ENCODE measurements at places on chromosomes 6 and 20. TPM values are rescaled to one million over a fixed set of nuclear protein-coding genes. Genes with fewer than 3 reads are reported as not detected.

ME1 gene
- 17.0 TPM for total RNA-seq

PFDN4 gene
- 1,207 TPM for total RNA-seq

RFX6 gene
- not detected for total RNA-seq

NEURL2 gene
- total RNA-seq: 6.8 TPM

DNMT3B gene
- total RNA-seq: 1.1 TPM

CST2 gene
- not detected for total RNA-seq

OR12D3 gene
- not detected for total RNA-seq

DNA sequence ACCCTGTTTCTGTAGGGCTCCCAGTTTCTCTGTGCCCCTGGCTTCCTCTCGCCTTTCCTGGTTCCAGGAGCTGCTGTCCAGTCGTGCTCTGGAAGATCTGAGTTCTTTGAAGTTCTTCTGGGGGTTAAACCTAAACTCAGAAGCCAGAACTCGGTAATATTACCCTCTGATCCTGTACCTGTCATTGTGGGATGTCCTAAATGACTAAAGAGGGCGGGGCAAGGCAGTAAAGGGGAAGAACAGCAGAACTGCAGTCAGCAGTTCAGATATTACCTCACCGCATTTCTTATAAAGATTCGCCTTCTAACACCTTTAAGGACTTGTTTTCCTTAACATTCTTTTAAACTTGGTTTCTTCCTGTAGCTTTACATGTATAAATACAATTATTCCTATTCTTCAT lies 63.9 kb downstream of the FAM120B start:
- no peak for DNase-seq

DNA sequence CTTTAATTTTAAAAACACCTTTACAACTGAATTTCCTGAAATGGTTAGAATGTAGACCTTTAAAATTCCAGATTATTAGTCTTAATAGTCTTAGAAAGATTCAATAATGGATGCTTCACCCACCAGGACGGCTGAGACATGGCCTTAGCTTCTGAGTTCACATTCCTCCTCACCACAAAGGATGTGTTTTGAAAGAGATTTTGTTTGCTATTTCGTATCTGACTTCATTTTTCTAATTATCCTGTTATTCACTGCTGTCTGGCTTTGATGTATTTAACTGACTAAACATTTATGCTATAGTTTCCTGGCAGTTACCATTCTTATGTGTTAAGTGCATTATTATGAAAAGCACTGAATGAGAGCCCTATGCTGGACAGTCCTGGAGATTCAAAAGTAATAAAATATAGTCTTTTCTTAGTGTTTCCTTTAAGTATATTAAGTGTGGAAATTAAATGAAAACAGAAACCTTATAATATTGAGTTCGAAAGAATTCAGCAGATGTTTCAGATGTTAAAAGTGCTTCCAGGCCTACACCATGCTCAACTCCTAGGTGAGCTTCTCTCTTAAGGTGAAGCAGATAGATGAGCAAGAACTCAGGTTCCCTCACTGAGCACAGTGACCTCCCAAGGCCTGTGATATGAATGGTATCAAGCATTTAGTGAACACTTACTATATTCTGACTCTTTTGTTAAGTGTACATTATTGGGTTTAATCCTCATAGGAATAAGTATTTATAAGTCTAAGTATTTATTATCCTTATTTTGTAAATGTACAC lies 40.3 kb downstream of the MAP3K4 start:
- peak; percentile 51 for DNase-seq

DNA sequence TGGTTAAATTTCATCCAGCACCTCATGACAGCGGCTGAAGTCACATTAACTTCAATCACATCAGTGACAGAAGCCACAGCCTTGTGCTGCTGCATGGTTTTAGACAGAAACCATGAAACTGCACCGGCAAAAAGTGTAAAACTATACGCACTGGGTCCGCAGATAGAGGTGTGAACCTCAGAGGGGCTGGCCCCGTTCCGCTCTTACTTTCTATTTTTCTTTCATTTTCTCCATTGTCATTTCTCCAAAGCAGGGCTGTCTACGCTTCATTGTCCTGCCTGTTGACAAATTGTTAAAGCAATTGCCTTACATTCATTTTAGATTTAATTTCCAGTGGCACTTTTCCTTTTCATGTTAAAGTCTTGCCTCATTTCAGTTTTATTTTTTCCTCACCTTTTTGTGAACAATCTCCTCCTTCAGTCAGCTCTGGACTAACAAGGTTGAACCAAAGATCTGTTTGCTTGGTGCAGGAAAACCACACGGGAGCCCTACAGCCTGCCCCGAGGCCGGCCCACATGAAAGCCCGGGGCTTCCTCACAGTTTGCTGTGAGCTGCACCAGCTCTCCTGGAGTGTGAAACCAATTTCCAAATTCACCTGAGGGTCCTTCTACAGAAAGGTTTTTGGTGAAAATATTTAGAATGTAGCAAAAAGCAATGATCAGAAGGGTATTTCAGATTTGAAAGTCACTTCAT lies 63.7 kb downstream of the PRR18 start:
- no peak for DNase-seq

- no peak for DNase-seq
Observed at GRCh38 chr6:26019261-26019830, 56.7 kb downstream of the TRIM38 start.

GRCh38 chr6:130864344-130864743 lies 37.1 kb downstream of the SMLR1 start:
- DNase-seq: no peak

- peak; percentile 38 for DNase-seq
Observed at GRCh38 chr6:5552243-5552642, 290.9 kb downstream of the FARS2 start.

DNA sequence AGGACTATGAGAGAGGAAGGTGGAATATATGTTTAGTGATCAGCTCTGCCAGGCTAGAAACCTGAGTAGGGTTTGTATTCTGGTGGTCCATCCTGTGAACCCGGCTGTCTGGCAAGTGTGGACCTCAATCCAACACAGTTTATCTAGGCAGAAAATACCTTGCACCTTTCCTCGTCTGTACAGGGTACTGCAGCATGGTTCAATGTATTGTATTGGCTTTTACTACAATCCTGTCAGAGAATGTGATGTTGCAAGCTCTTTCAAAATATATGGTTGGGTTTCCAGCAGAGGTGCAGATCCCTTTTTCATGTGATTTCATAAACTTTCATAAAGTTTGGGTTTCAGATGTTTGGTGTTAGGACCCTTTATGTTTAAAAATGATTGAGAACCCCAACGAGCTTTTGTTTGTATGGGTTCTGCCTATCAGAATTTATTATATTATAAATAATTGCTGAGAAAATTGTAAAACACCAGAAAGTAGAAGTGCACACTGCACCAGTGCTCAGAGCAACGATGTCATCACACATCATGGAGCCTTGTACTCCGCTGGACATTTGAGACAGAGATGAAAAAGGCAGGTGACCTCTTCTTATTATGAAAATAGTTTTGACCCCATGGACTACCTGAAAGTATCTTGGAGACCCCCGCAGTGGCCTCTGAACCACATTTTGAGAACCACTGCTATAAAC lies 106.6 kb downstream of the RTN4IP1 start:
- no peak for DNase-seq

GRCh38 chr20:47305667-47306066 lies 50.8 kb downstream of the ZMYND8 start:
- no peak for DNase-seq

- DNase-seq: no peak
Observed at GRCh38 chr6:15356937-15357336, 111.1 kb downstream of the JARID2 start.

GRCh38 chr6:5497896-5498578 lies 236.7 kb downstream of the FARS2 start:
- peak; percentile 32 for DNase-seq

DNA sequence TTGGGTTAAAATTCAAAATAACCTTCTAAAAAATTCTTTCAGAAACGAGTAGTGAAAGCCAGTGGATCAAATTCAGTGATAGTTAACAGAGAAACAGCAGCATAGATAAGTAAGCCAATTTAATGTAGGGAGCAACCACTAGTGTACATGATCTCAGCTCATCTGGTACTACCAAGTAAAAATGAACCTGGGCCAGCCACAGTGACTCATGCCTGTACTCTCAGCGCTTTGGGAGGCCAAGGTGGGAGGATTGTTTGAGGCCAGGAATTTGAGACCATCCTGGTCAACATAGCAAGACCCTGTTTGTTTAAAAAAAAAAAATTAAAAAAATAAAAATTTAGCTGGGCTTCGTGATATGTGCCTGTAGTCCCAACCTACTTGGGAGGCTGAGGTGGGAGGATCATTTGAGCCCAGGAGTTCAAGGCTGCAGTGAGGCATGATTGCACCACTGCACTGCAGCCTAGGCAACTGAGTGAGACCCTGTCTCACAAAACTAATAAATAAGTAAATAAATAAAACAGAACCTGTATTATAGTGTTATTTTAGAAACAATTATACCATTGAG lies 32.4 kb downstream of the CBFA2T2 start:
- DNase-seq: no peak

- no peak for DNase-seq
Observed at GRCh38 chr6:143139239-143139784, 78.6 kb downstream of the AIG1 start.

DNA sequence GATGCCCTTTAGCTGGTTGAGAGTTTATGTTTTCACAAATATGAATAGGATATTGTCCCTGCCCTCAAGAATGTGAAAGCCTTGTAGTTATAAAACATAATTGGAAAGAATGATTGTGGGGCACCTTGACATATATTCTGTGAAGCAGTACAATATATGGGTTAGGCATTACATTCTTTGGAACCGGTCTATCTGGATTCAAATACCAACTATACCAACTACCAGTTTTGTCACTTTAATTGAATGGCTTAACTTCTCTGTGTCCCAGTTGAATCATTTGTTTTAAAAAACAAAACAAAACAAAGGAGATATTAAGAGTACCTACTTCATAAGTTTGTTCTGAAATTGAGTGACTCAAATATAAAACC lies 146.5 kb downstream of the TBC1D32 start:
- no peak for DNase-seq

DNA sequence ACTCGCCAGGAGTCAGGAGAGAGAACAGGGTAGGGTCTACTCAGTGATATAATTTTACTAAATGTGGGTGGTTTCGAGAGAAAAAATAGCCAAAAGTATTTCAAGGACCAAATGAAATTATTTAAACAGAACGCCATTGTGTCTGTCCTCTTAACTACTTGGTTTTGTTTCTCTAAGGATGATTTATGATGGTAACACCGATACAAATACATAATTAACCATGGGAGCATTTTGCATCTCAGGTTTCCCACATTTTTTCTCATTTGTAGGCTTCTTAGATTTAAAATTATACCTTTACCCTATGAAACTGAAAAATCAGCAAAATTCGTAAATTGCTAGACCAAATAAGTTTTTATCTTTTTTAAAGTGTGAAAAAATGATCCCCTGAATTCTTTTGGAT lies 188.2 kb downstream of the ZFP64 start:
- DNase-seq: no peak

- DNase-seq: peak; percentile 67
Observed at GRCh38 chr6:13729891-13730290, 18.3 kb upstream of the RANBP9 start.

- no peak for DNase-seq
Observed at GRCh38 chr6:54206510-54206909, 95.3 kb downstream of the MLIP start.

DNA sequence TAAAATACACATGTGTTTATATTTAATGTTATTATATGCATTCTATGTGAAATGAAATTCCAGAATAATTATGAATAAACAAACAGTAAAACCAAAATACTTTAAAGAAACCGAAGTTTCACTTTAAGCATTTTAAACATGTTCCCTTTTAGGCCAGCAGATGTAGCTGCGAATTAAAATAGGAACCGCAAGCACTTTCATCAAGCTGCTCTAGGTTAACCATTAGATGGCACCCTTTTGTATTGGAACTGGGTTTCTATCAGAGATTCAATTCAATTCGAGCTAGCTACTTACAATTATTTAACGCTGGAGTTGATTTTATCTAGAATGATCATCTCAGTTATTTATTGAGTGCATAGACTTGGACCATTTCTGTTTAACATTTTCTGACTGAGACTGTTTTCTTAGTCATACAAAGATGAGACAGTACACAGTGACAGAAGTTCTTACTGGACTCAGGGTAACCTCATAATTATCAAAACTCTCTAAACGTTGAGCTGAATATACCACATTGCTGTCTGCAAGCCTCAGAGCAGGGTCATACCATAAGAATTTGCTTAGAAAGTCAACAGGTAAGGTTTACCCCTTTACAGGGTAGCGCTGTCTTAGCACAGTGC lies 8.5 kb downstream of the TMEM242 start:
- DNase-seq: peak; percentile 89

DNA sequence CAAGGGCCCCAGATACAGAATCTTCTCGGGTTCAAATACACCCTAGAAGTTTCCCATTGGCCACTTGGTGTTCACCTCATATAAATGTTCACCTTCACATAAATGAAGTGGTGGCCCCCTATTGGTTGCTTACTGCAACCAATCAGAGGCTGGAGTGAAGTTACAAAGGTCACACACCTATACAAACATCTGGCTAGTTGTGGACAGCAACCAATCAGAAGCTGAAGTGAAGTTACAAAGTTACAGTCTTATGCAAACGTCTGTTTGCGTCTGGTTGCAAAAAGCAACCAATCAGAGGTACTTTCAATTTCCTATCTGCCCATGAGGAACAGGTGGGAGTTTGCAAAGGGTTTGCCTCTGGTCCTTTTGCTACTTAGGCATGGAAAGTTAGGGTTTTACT lies 206.5 kb upstream of the BMP2 start:
- DNase-seq: no peak

DNA sequence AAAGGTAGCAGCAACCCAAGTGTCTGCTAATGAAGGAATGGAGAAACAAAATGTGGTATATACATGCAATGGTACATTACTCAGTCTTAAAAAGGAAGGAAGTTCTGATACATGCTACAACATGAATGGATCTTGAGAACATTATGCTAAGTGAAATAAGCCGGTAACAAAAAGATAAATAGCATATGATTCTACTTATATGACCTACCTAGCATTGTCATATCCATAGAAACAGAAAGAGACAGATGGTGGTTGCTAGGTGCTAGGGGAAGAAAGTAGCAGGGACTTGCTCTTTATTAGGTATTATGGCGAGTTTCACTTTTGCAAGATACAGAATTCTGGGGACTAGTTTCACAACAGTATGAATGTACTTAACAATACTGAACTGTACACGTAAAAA lies 46.6 kb downstream of the UBR2 start:
- DNase-seq: no peak

- DNase-seq: no peak
Observed at GRCh38 chr6:4776493-4777393, 539 bp downstream of the CDYL start.

DNA sequence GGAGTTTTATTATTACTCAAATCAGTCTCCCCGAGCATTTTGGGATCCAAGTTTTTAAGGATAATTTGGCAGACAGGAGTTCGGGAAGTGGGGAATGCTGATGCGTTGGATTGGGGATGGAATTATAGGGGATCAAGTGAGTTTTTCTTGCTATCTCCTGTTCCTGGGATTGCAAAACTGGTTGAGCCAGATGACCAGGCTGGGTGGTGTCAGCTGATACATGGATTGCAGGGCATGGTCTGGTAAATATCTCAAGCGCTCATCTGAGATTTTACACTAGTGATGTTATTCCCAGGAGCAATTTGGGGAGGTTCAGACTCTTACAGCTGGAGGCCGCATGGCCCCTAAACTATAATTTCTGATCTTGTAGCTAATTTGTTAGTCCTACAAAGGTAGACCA lies 54.7 kb downstream of the ENPP1 start:
- DNase-seq: no peak

- no peak for DNase-seq
Observed at GRCh38 chr20:41983159-41983558, 365.0 kb upstream of the CHD6 start.

Data from fibroblast of the aortic adventitia (primary cell).